ENCODE measurements at places on chromosomes 3 and 15. TPM values are rescaled to one million over a fixed set of nuclear protein-coding genes. Genes with fewer than 3 reads are reported as not detected.
A peak's percentile ranks its signal among the peaks of the same experiment; 100 is the strongest.

GRCh38 chr15:59741274-59741906 is 52.3 kb upstream of the BNIP2 start:
- H3K4me3 ChIP-seq, result no peak overlapping the region
- H3K27ac ChIP-seq, result no peak overlapping the region
- H3K4me1 ChIP-seq, result no peaks in the 10 kb centered on the region

GRCh38 chr3:39989746-39990145 is 180.3 kb downstream of the MYRIP start:
- H3K4me3 ChIP-seq, result no peak overlapping the region
- H3K4me1 ChIP-seq, result no peaks in the 10 kb centered on the region
- peaks cover 9% of the 10 kb centered on the region for H3K27me3 ChIP-seq
- no peak for DNase-seq
- H3K27ac ChIP-seq, result no peak overlapping the region

GRCh38 chr3:10401990-10402761 is 81.3 kb upstream of the SEC13 start:
- H3K36me3 ChIP-seq, result no peaks in the 10 kb centered on the region
- DNase-seq, result no peak
- no peak overlapping the region for H3K27ac ChIP-seq

DNA sequence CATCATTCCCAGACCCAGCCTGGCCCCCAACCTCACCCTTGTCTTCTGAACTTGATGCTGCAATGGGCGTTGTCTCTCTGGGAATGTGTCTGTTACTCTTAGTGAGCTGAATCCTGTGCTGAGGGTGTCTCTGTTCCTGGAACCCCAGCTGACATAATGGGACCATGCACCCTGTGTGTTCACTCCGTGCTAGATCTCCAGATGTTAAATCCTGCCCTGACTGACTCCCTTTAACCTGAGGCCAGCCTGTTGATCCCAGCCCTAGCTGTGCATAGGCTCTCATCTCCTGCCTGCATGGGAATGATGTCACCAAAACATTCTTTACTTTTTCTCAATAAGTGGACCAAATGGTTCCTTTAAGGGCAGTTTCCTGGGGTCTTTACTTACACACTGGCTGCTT is 48.0 kb upstream of the UMPS start:
- no peaks in the 10 kb centered on the region for H3K36me3 ChIP-seq
- H3K4me1 ChIP-seq, result peaks cover 22% of the 10 kb centered on the region
- peaks cover 23% of the 10 kb centered on the region for H3K27me3 ChIP-seq
- H3K27ac ChIP-seq, result no peak overlapping the region

DNA sequence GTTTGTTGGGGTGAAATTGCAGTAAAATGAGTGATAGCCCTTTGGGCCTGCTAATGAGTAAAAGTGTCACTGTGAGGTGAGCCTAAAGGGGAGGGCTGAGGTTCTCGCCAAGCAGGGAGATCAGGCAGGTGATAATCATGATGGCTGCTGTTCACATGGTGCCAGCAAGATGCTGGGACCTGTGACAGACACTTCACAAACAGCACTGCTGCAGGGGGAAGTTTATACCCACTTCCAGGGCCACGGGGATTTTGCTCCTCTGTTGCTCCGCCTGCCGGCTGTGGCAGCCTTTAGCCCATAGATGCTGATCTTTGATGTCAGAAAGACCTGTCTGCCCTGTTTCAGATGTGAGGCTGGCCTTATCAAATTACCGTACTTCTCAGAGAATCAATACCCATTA is 96.7 kb downstream of the SV2B start:
- peaks cover 1% of the 10 kb centered on the region for H3K27me3 ChIP-seq
- H3K4me3 ChIP-seq, result no peak overlapping the region
- 0 out of 2 replicates have a peak, but pooled peaks cover 4% of the 10 kb centered on the region for H3K36me3 ChIP-seq
- no peak overlapping the region for H3K27ac ChIP-seq
- DNase-seq, result no peak

DNA sequence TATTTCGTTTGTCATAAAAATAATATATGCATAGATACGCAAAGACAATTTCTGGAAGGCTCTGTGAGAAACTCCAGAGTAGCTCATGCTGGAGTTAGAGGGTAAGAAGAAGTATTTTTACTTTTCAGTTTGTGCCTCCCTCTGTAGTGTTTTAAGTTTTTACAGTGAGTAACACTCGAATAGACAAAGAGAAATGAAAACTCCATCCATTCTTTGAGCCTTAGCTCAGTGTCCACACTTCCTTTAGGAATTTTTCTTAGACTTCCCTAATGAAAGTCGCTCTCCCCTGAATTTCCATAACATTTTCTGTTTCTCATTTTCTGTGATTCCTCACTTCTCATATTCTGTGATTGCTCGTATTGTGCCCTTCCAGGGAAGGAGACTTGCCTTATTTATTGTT is 2.1 kb downstream of the BLOC1S6 start:
- DNase-seq, result no peak
- H3K4me1 ChIP-seq, result peaks cover 33% of the 10 kb centered on the region
- H3K27me3 ChIP-seq, result no peaks in the 10 kb centered on the region
- H3K36me3 ChIP-seq, result peaks cover 4% of the 10 kb centered on the region
- H3K27ac ChIP-seq, result peak overlapping the region; percentile 100
- peak overlapping the region; percentile 90 for H3K4me3 ChIP-seq

DNA sequence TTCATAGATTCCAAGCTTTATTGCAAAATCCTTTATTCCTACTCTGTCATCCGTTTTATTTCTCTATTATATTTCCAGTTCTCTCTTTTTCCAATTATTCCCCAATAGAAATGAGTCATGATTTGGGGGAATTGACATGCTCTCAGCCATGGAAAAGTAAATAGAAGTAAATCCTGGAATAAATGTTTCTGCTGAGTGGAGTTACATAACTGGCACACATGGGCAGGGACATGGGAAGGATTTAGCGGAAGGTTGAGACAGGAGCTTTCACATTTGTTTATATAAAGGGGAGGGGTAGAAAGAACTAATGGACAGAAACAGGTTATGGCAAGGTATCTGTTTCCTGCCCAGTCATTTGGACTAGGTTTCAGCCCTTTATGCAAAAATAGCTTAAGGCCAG is 221.6 kb downstream of the PLOD2 start:
- DNase-seq, result no peak
- no peaks in the 10 kb centered on the region for H3K36me3 ChIP-seq
- no peaks in the 10 kb centered on the region for H3K27me3 ChIP-seq
- no peak overlapping the region for H3K4me3 ChIP-seq

GRCh38 chr15:82306791-82307713 is 42.2 kb downstream of the GOLGA6L10 start:
- H3K4me3 ChIP-seq, result no peak overlapping the region
- no peak overlapping the region for H3K27ac ChIP-seq
- peaks cover 8% of the 10 kb centered on the region for H3K36me3 ChIP-seq
- no peaks in the 10 kb centered on the region for H3K4me1 ChIP-seq

FAM81A gene
- not detected for total RNA-seq

SLC7A14 gene
- total RNA-seq, result 0.36 TPM

CRABP1 gene
- total RNA-seq, result not detected

CIB2 gene
- total RNA-seq, result 1.4 TPM

ASB14 gene
- total RNA-seq, result not detected

CACNA2D2 gene
- not detected for total RNA-seq
